Activated CD8-positive, alpha-beta memory T cell treated with anti-CD3 and anti-CD28 coated beads, Interleukin-2, amount 10 ng/mL, durations not matched to agents 7 days and 5 days (primary cell): ENCODE measurements at places on chromosomes 7 and 10. TPM values are rescaled to one million over a fixed set of nuclear protein-coding genes. Genes with fewer than 3 reads are reported as not detected.

TRIM56 gene
- total RNA-seq: 68.2 TPM

DNA sequence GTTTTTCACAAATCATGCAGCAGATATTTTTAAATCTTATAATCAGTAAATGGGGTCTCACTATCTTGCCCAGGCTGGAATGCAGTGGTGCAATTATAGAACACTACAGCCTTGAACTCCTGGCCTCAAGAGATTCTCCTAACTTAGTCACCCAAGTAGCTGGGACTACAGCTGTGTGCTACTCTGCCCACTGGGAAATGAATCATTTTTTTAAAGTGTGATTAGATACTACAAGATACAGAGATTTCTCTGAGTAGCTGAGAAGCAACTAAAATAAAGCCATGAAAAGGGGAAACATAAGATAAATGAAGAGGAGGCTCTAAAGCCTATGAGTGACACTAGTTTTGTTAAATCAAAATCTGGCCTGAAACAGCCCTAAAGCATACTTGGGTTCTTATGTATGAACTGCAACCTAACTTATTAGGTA, 119.7 kb downstream of the JMJD1C start:
- no peak for DNase-seq

GRCh38 chr7:84328571-84328970, 134.0 kb upstream of the SEMA3A start:
- DNase-seq: no peak

GRCh38 chr10:15472008-15472407, 100.9 kb upstream of the FAM171A1 start:
- DNase-seq: no peak

UTF1 gene
- not detected for total RNA-seq

SH2D4B gene
- not detected for total RNA-seq

PPP1R17 gene
- not detected for total RNA-seq

SEMA4G gene
- 0.45 TPM for total RNA-seq

DNA sequence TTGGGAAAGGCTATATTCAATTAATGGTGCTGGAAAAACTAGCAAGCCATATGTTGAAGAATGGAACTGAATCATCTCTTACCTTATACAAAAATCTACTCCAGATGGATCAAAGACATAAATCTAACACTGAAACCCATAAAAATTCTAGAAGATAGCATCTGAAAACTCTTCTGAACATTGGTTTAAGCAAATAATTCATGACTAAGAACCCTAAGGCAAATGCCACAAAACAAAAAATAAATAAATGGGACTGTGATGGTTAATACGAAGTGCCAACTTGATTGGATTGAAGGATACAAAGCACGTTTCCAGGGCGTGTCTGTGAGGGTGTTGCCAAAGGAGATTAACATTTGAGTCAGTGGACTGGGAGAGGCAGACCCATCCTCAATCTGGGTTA, 1130.0 kb downstream of the DNAJB9 start:
- no peak for DNase-seq

- peak; percentile 62 for DNase-seq
Measured at GRCh38 chr10:102643336-102644065, 778 bp upstream of the TRIM8 start.

GBX1 gene
- total RNA-seq: not detected

SYT15 gene
- total RNA-seq: 1.5 TPM

OR2A7 gene
- 1.4 TPM for total RNA-seq

PRSS58 gene
- total RNA-seq: not detected
